Left renal cortex interstitium (tissue), 4 donors: ENCODE measurements at places on chromosomes 6 and 20.

- no peak for DNase-seq
Measured at GRCh38 chr20:2152317-2152716, 50.7 kb downstream of the STK35 start.

GRCh38 chr6:15904651-15905376, 224.1 kb upstream of the MYLIP start:
- DNase-seq, result no peak

DNA sequence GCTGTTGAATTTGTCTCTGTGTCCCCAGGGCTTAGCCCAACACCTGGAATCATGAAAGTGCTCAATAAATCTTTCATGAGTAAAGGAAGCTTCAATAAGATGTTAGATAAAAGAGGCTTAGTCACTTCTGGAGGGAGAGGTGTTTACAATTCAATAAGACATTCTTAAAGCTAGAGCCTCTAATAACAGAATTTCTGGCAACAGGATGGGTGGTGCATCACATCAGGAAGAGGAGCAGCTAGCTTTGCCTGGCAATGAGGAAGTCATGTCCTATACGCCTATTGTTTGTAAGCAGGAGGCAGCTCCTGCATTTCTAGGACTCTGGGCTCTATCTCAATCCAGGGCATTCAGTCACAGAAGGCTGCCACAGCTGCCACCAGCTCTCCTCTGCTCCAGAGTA, 638.5 kb downstream of the EPM2A start:
- DNase-seq, result no peak

DNA sequence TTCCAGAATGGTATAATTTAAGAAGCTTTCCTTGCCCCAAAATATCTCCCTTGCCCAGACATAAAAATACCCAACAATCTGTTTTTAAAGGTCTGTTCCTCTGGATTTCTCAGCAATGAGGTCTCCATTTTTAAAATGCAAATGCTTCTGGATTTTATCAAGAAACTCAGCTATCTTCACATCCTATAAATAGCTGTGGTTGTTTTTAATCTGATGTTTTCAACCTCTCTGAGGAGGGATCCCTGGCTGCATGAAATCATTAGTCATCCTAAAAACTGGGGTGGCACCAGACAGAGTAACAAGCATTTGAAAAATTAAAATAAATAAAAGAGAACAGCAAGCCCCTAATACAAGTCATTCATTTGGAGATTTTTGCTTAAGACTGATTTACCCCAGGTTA, 168.5 kb upstream of the ID4 start:
- no peak for DNase-seq

- no peak for DNase-seq
Measured at GRCh38 chr6:53924821-53925422, 130.1 kb downstream of the LRRC1 start.

- DNase-seq, result peak; percentile 65
Measured at GRCh38 chr6:138692058-138692977, 81.3 kb upstream of the CCDC28A start.

- no peak for DNase-seq
Measured at GRCh38 chr6:24940311-24940917, 4.7 kb upstream of the RIPOR2 start.

GRCh38 chr6:106134906-106135634, 48.9 kb downstream of the PRDM1 start:
- no peak for DNase-seq

- DNase-seq, result no peak
Measured at GRCh38 chr6:145405006-145405551, 330.2 kb downstream of the EPM2A start.

GRCh38 chr6:105507811-105508210, 104.9 kb upstream of the PREP start:
- DNase-seq, result no peak

- no peak for DNase-seq
Measured at GRCh38 chr6:69775941-69776340, 20.9 kb downstream of the LMBRD1 start.

- DNase-seq, result no peak
Measured at GRCh38 chr6:160084198-160084776, 37.3 kb upstream of the SLC22A1 start.

DNA sequence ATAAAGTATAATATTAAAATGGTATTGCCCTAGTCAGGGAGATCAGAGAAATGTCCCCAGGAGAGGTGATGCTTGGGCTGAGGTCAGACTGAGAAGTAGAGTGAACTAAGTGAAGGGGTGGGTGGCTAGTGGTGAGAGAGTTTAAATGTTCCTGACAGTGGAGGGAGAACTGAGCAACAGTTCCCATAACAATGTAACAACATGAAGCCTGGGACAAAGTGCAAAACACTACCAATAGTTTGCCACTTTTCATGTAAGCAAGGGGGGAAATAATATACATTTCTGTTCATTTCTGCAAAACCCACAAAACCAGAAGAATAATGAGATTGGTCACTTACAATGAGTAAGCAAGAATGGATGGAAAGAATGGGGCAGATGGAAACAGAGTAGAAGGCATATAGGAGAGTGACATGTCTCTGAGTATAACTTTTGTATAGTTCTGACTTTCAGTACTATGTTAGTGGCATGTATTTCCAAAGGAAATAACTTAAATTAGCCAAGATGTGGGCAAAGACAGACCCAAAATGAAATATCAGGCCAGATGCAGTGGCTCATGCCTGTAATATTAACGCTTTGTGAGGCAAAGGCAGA, 13.3 kb upstream of the FAXC start:
- DNase-seq, result no peak
